Right atrium auricular region (tissue), 2 donors: ENCODE measurements at places on chromosomes 7 and 10. TPM values are rescaled to one million over a fixed set of nuclear protein-coding genes. Genes with fewer than 3 reads are reported as not detected.

GRCh38 chr7:37970211-37970610, 49.8 kb downstream of the EPDR1 start:
- DNase-seq, result no peak

DNA sequence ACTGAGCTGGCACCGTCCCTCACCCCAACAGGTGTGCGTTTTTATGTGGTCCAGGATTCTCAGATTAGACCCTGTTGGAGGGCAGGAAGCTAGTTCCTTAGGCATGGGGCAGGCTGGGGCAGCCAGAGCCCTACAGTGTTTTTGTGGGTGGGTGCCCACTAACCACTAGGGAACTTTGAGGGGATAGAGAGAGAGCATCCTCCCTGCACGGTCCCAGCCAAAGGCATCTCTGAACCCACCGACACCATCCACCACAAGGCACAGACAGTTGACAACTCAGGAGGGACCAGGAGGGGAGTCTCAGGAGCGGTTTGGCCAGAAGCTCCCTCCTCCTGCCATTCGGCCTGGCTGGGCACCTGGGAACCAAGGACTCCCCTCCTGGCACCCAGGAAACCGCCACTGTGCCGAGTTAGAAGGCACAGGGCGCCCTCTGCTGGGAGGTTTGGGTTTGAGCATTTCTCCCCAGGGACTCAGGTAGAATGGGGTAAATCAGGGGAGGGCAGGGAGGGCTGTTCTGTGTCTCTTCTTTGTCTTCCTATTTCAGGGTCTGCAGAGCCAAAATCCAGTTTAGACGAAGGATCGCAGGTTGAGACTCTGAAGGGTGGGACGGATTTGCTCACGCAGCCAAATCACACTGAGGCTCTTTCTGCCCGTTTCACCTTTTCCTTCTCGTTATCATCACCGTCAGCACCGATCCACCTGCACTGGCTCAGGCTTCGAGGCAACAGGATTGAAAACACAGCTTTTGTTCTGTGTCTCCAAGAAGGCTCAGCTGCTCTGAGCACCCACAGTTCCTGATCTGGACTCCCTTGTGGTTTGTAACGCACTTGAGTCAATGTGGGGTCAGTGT, 84.8 kb upstream of the COL13A1 start:
- no peak for DNase-seq

GRCh38 chr10:35487336-35488034, 117.7 kb upstream of the GJD4 start:
- no peak for DNase-seq

- no peak for DNase-seq
These were observed 65.0 kb upstream of the RAB18 start for GRCh38 chr10:27439101-27439500.

- DNase-seq, result no peak
These were observed 29.0 kb downstream of the ANKMY2 start for GRCh38 chr7:16616542-16616941.

The TFPI2 gene
- 1.1 TPM for total RNA-seq

The LBX1 gene
- total RNA-seq, result not detected

The PPP1R3C gene
- total RNA-seq, result 58.0 TPM

- no peak for DNase-seq
These were observed 11.7 kb downstream of the CREB5 start for GRCh38 chr7:28423918-28424514.

DNA sequence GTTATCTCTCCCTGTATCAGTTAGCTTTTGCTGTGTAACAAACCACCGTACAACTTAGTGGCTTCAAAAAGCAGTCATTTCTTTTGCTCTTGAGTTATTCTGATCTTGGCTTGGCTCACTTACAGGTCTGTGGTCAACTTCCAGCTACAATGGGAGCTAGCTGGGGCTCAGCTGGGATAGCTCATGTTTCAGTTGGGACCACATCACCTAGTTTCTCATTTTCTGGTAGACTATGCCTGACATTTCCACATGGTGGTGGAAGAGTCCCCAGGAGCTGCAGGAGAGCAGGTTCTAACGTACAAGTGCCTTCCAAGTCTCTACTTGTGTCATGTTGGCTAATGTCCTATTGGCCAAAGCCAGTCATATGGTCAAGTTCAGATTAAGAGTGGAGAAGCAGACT, 25.8 kb upstream of the PIP4K2A start:
- no peak for DNase-seq

The NRG3 gene
- 0.70 TPM for total RNA-seq

The ADRB1 gene
- total RNA-seq, result 49.8 TPM

GRCh38 chr7:141649137-141649864, 52.7 kb downstream of the DENND11 start:
- no peak for DNase-seq

- DNase-seq, result no peak
These were observed 23.7 kb downstream of the ACSL5 start for GRCh38 chr10:112397592-112397991.

The ANXA11 gene
- total RNA-seq, result 224 TPM

- DNase-seq, result no peak
These were observed 118.2 kb downstream of the ZNF22 start for GRCh38 chr10:45118929-45119328.

- peak; percentile 7 for DNase-seq
These were observed 4.7 kb downstream of the TMEM236 start for GRCh38 chr10:17756557-17757217.

DNA sequence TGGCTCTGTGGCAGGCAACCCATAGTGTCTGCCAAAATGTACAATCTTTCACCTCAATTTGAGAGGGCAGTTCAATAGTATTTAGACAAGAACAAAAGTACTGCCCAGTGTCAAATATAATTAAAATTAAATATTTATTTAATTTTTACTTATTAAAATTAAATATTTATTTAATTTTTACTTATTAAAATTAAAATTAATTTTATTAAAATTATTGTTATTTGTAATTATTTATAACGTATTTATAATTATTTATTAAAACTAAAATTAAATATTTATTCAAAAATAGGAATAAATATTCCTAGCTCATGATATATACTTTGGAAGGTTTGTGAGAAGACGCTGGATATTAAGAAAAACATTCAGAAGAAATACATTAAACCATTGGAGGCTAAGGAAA, 93.7 kb upstream of the CAV2 start:
- no peak for DNase-seq

DNA sequence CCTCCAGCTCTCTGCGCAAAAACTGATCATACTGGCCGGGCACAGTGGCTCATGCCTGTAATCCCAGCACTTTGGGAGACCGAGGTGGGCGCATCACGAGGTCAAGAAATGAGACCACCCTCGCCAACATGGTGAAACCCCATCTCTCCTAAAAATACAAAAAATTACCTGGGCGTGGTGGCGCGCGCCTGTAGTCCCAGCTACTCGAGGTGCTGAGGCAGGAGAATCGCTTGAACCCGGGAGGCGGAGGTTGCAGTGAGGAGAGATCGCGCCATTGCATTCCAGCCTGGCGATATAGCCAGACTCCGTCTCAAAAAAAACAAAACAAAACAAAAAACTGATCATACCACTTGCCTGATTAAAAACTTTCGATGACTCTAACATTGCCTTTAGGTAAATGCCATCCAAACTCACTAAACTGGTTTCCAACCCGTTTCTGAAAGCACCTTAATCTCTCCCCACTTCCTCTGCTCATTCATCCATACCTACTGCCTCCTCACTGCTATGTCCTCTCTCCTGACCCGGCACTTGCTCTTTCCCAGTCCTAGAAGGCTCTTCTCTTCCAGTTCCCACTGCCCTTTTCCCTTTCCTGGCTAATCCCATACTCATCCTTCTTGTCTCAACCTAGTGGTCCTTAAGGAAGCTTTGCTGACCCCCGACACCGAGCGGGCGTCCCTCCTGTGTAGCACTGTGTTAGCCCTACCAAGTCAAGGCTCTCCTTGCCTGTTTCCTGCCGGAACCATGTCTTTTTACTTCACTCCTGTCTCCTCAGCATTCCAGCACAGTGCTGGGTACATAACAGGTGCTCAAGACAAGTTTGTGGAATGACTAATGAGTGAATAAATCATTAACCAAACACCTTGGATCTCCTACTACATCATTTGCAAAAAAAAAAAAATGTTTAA, 686 bp upstream of the MIOS start:
- DNase-seq, result no peak

GRCh38 chr7:144884896-144885295, 49.0 kb upstream of the TPK1 start:
- DNase-seq, result no peak
